ENCODE measurements at places on chromosomes 3 and 15.
A peak's percentile ranks its signal among the peaks of the same experiment; 100 is the strongest.

- DNase-seq: no peak
These were observed 200.5 kb downstream of the ITPR1 start for GRCh38 chr3:4693620-4694019.

DNA sequence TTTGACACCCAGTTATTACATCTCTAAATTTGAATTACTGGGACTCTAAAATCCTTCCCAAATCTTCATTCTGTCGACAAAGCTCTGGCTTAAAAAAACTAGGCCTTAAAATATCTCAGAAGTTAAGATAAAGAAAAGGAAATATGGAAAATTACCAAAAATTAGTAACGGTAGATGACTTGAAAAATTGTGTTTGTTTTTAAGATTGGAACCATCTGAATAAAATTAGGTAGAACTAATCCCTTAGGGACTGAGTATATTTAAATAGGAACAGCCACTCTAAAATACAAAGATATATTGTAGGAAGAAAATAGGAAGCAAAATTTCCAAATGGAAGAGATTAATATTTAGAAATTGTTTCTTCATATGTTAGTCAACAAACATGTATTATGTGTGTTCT lies 45.1 kb upstream of the CHMP2B start:
- no peak for DNase-seq

- DNase-seq: peak; percentile 92
These were observed 81.6 kb upstream of the LRRFIP2 start for GRCh38 chr3:37255990-37256308.

GRCh38 chr3:174439331-174440252 lies 419.5 kb upstream of the NAALADL2 start:
- DNase-seq: no peak

Data from NCI-H2029 (cell line).